ENCODE measurements at places on chromosomes 2 and 18. TPM values are rescaled to one million over a fixed set of nuclear protein-coding genes. Genes with fewer than 3 reads are reported as not detected.

- DNase-seq: no peak
Measured at GRCh38 chr18:22932885-22933205, 283 bp upstream of the RBBP8 start.

- peak; percentile 49 for DNase-seq
Measured at GRCh38 chr2:85768713-85769112, 14.9 kb downstream of the ATOH8 start.

The NAT8 gene
- total RNA-seq: not detected

- peak; percentile 18 for DNase-seq
Measured at GRCh38 chr2:140454717-140455116, 1674.5 kb upstream of the NXPH2 start.

DNA sequence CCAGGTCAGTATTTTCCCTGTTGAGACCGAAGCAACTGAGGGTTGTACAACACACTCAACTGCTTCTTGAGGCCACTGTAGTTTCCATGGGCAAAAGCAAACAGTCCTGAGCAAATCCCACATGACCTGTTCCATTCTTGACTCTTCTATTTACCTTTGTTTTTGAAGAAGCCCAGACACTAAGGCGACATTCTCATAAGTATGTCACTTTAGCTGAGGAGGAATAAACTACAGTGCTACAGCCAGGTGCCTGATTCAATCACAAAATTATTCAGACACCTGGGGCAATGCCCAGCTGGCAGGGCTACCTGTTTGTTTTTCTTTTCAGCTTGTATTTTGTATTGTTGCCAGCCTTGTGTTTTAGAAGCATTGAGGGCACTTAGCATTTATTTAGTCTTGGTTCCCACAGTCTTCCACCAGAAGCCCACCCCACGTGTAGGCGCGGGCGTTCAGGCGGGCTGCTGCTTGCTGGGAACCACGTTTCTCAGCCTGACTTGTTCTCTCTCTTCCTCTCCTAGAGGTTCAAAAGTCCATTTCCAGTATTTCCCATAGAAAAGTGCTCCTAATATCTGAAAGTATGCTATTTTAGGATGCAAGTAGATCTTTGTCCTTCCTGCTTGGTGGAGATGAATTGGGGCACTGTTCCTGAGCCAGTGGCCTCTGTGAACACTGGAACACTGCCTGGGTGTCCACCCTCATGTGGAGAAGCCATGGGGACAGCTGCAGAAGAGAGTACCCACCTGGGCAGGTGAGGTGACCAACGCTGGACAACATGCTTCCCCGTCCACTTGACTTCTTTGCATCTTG is 99.0 kb upstream of the COPS8 start:
- no peak for DNase-seq

The BUB1 gene
- 82.4 TPM for total RNA-seq

DNA sequence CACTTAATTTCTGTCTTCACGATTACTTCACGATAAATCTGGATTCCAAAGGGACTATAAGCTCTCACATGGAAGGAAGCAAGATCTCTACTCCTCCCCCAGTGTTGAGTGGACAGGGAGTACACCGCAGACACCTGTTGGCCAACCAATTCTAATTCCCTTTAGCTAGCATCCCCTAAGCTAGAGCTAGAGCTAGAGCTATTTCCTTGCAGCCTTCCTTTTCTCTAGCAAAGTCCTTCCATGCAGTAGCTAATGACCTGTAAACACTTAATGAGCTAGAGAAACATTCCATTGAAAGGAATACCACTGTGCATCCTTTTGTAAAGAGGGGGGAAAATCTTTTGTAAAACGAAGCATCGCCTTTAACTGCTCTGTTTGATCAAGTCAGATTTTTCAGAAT is 56.5 kb downstream of the BCL11A start:
- DNase-seq: no peak

The SRD5A2 gene
- total RNA-seq: not detected

- no peak for DNase-seq
Measured at GRCh38 chr2:216082805-216083204, 1.1 kb downstream of the TMEM169 start.

The GATA6 gene
- total RNA-seq: 4.6 TPM

The MYO3B gene
- not detected for total RNA-seq
